Stimulated activated CD4-positive, alpha-beta T cell treated with anti-CD3 and anti-CD28 coated beads, TNF-alpha, amount 100 ng/mL, for 48 hours (primary cell): ENCODE measurements at places on chromosomes 6 and 20.

- DNase-seq = no peak
Observed at GRCh38 chr20:9279918-9280401, 211.1 kb downstream of the PLCB4 start.

DNA sequence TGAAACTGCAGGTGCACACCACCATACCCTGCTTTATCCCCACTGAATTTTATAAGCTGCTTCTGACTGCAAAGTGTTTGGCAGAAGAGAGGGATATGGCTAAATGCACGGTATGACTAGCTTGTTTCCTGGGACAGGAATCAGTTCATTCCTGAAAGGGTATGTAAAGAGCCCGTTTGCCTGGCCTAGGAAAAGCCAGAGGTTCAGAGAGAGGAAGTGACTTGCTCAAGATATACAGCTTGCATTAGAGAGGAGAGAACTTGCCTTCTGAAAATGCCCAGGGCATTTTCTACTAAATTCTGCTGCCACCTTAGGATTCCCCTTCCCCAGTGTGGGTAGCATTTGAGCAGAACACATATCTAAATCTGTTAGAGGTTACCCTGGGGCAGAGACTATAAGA, 683 bp upstream of the GCNT2 start:
- DNase-seq = no peak

- DNase-seq = no peak
Observed at GRCh38 chr20:4090756-4091489, 75.6 kb upstream of the RNF24 start.

DNA sequence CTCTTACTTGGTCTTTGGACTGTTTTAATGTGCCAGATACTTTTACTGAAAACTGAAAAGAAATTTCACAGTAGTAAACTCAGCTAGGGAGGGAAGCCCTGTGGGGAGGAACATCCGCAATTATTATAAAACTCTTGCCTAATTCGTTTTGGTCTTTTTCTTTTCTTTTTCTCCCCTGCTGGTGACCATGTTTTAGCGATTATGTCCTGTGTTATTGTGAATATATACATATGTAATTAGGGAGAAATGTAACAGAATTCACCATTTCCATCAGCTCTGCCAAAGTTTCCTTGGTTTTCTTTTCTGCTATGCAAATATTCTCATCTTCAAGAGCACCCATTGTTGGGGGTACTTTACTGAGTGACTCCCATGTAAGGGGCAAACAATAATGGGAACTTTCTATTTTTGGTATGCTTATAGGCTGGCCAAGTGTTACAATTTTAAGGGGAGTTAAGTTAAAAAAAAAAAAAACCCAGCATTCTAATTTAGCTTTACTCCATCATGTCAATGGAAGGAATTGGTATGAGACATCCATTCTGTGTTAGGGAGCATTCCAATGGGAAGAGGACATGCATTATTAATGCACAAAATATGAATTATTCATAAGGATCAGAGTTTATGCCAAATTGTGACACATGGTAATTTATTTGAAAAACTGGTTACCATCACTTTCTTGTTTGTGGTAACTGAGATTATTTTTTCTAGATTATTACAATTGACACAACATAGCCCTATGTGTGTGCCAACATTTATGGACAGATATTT, 2.0 kb downstream of the DOK5 start:
- DNase-seq = no peak

DNA sequence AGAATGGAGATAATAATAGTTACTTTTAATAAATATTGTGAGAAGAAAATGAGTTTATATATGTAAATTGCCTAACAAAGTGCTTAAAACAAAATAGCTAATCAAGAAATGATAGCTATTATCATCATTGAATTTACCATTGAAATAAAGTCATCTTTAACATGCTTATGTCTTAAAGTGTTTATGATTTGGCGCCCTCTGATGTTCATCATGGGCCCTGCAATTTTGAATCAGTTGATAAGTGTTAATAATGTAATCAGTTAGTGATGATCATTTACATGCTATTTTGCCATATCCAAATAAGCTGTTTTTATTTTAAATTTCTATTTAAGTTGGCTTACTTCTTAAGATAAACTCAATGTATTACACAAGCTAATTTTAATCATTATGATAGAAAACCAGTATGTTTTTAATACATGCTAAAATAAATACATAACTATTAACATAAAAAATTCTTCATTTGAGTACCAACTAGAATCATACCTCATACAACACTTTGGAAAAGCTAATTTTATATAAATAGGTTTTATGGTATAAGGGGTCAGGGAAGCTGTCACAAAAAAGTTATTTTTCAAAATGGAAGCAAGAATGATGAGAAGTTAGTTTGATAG, 39.2 kb upstream of the TPD52L1 start:
- no peak for DNase-seq

DNA sequence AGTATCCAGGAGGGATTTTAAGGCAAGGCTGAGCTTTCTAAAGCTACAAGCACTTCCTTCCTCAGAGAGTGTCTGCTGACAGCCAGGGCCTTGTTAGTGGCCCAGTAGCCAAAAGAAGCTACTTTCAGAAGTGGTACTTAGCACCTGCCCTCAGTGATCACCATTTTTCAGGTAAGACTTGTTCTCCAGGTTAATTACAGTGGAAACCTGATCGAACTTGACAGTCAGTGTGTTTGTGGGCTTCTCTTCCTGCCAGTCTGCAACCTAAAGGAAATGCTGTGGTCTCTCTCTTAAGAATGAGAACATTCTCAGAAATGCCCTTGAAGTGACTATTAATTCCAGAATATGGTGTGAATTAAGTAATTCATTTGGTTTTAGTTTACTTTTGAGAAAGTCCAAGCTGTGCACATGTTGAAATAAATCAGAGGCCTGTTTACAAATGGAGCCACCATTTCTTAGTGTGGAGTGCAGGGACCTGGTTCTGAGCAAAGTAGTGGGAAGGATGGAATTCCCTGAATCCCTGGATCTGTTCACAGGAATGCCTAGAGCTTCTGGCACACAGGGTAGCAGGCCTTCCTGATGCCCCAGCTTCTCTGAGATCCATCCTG, 185.3 kb upstream of the AGPAT4 start:
- DNase-seq = no peak

DNA sequence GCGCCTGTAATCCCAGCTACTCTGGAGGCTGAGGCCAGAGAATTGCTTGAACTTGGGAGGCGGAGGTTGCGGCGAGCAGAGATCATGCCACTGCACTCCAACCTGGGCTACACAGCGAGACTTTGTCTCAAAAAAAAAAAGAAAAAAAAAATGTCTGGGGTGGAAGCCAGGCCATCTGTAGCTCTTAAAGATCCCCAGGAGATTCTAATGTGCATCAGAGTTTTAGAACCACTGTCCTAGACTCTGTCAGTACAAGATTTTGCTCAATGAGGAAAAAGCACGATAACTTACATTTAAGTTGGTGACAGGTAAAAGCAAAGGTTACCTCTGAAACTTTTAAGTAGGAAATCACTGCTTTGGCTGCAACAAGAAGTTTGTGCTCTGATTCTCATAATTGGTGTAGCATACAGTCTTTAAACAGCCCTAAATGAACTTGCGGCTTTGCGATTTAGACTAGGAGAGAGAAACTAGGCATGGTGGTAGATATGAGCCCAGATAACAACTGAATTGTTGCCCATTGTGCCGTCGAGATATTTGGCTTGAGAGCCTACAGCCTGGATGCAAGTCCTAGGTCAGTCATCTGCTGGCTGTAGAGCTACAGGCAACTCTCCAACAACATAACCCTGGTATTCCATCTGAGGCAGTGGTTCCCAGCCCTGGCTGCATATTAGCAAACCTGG, 67.2 kb downstream of the BACH2 start:
- no peak for DNase-seq

DNA sequence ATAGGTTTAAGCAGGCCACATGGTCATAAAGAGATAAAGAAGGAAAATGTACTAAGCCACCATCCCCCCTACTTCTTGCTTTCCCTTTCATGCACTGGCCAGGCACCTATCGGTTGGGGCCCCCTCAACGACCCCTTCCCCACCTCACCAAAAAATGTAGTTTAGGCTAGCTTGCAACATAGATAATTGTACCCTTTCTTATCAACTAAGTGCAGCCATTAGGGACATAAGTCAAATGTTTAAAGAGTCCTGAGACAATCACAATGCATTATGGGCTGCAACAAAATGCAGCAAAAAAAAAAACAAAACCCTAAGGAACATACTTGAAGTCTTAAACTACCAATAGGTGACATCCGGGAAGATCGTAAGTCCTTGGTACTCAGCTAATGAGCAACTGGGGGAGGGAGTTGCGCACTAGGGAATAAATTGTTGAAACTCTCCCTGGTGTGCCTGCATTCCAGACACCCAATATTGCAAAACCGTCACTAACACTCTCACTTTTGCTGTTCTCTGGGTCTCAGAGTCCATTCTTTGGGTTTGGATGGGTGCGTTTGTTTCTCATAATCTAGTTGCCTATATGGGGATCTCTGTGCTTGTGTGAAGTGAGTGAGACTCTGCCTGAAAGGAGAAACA, 12.4 kb upstream of the HLA-G start:
- DNase-seq = no peak

DNA sequence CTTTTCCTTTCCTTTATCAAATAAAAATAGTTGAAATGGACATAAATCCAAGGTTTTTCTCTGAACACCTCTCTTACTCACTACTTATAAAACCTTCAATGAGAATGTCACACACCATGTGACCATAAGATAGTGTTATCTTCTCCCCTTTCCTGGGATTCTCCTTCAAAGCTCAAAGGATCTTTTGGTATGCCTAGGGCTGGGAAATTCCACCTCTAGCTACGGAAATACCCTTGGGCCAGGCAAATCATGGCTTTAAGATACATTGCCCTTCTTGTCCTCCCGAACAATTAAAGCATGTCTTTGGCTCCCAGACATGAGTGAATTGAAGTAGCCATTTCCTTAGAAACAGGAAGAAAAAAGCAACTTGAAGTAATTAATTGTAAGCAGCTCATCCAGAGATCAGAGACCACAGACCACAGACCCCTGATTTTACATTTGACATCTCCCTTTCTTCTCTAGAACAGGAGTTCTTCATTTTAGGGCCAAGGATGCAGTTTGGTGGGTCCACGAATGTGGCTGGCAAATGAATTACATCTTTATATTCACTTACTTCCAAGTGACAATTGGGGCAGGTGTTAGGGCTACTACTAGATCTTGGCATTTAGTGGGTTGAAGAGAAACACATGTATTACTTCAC, 4.1 kb downstream of the PLCB4 start:
- DNase-seq = no peak

DNA sequence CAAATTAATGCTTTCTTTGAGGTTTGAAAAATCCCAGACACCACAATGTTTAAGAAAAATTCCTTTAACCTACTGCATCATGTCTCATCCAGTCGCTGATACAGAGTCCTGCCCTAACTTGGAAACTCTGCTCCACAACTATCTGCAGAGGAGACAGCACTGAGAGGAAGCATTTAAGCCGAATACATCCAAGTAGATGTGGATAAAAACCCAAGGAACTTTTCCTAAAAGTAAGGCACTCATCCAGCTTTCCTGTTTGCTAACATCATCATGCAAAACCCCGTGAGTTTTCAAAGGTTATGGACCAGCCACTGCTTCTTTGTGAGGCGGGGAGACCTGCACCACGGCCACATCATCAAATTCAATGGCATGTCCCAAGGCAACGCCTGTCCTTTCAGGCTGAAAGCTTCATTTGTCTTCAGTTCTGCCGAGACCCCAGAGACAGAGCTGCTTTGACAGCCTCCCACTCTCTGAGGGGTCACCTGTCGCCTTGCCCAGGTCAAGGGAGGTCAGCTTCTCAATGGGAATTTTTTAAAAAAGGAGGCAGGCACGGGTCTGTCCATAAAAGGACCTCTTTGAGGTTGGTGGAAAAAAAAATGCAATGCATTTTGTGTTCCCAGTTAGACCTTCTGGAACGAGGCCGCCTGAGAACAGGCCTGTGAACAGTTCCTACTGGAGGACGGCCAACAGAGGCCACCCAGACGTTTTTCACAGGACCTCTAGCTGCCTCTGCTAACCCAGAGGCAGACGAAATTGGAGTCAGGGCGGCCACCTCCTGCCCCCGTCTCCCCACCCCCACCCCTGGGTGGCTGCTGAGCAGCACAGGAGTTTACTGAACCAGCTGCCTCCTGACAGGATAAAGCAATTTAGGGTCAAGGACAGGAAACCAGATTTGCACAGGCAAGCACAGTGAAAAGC, 142.5 kb upstream of the HDDC2 start:
- no peak for DNase-seq

DNA sequence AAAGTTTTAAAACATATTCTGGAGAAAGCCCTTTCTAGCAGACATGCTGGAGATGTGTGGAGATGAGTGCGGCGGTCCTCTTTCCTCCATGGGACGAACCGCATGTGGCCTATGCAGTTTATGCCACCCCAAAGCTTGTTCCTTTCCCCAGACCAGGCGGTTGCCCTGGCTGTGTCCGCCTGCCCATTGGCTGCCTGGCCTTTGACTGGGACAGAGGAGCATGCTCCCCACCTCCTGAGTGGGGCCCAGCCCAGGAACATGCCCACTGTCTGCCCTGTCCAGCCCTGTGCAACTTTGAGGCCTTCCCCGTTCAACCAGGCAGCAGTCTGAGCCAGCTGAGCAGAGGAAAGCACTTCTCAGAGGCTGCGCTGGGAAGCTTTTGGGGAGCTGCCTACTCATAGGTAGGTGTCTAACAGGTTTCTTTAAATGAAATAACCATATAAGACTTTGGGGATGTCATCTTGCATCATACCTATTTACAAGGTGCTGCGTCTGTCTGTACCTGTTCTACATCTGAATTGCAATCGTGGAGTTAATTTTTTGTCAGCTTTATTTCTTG, 20.6 kb downstream of the FOXC1 start:
- DNase-seq = no peak

- no peak for DNase-seq
Observed at GRCh38 chr20:58374906-58375758, 13.9 kb upstream of the VAPB start.

GRCh38 chr6:136672144-136672543, 120.1 kb downstream of the MAP3K5 start:
- no peak for DNase-seq

GRCh38 chr6:35745509-35745908, 8.7 kb downstream of the ARMC12 start:
- DNase-seq = no peak

- DNase-seq = no peak
Observed at GRCh38 chr6:95698271-95698670, 120.9 kb downstream of the MANEA start.

- no peak for DNase-seq
Observed at GRCh38 chr6:53048431-53049195, 16.6 kb upstream of the FBXO9 start.

- no peak for DNase-seq
Observed at GRCh38 chr20:24958506-24959385, 9.7 kb downstream of the CST7 start.

GRCh38 chr20:19465536-19465935, 253.1 kb downstream of the SLC24A3 start:
- DNase-seq = no peak

GRCh38 chr6:129683601-129684322, 26.2 kb downstream of the ARHGAP18 start:
- no peak for DNase-seq

DNA sequence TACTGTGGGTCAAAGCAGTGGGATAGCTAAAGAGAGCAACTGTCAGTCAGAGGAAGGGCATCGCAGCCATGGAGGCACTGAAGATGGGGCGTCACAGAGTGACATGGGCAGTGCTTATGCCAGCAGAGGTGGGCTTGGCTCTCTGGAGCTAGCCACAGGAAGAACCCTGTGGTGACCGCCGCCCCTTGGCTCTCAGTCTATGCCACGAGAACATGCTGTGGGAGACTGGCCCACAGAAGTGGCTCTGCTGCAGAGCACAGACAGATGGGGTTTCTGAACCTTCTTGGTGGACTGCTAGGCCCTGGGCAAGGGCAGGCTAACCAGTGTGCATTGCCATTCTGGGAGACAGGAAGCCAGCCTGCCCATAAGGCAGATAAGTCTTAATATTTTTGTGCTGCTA, 290.0 kb upstream of the SUPT3H start:
- no peak for DNase-seq
